Esophagus squamous epithelium (tissue), 5 donors: ENCODE measurements at places on chromosomes 3 and 15. TPM values are rescaled to one million over a fixed set of nuclear protein-coding genes. Genes with fewer than 3 reads are reported as not detected.

- no peak for DNase-seq
Observed at GRCh38 chr3:187259171-187259570, 32.4 kb downstream of the MASP1 start.

The VILL gene
- 5.5 TPM for total RNA-seq

GRCh38 chr3:133843634-133844033 is 38.0 kb downstream of the SRPRB start:
- DNase-seq, result no peak

The CLEC3B gene
- 6.2 TPM for total RNA-seq

DNA sequence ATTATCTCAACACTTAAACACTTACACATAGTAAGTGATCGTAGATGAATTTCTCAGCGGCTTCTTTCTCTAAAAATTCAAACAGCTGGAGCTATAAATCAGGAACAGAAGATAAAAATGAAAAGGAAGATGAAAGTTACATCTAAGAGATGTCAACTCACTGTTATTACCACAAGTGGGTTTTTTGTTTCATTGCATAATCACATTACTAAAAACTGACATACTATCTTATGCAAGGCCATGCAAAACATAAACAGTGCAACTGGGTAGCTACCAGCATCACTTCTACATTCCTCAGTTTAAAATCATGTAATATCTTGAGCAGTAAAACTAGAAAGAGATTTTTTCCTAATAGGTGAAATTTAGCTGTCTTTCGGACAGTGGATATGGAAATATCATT is 14.9 kb downstream of the MINDY4B start:
- DNase-seq, result no peak

- no peak for DNase-seq
Observed at GRCh38 chr3:191123231-191123630, 75.8 kb upstream of the OSTN start.

DNA sequence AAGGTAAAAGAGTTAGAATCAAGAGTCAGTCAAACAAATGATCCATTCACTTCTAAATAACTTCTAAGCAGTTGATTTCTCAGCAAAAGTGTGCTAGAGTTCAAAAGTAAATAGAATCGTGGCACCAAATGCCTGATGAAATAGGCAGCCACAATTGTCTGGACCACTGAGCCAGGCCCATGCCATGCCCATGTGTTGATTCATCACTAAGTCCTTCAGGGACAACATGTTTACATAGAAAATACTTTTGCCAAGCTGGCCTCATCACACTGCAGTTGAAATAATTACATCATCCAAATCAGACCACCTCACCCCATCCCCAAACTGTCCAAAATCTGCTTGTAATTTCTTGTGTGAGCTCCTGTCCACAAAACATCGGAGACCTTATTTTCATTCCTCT is 216.3 kb downstream of the IGSF11 start:
- DNase-seq, result no peak

GRCh38 chr3:120475722-120476377 is 25.1 kb upstream of the FSTL1 start:
- no peak for DNase-seq

The TMEM266 gene
- 0.29 TPM for total RNA-seq

DNA sequence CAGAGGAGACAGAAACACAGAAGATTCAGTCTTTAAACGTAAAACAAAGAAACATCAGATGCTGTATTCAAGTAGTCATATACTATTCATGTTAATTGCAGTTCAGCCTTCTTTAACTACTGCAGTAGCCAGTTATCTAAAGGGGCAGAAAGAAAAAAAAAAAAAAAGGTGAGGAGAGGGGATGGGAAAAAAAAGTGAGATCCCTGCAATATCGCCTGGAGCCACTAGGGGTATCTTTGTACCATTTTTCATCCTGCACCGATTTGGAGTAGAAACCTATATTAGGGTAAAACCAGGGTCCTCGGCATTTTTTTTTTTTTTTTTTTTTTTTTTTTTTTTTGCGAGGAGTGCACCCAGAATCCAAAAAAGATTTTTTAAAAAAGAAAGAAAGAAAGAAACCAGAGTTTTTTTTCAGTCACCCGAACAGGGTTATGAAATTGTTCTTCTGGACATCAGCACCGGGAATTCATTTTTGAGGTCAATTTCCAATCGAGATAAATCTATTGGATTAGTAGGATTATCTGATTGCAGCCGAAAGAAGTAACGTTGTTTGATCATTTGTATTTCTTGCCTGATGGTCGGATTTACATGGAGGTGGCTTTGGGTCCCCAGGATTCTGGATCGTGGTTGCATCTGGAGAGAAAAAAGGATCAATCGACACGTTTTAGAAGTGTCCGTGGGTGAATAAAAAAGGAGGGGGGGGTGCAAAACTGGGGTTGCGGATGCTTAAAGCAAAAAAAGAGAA is 186.7 kb downstream of the NLGN1 start:
- no peak for DNase-seq

The GPR156 gene
- total RNA-seq, result not detected

GRCh38 chr15:33007303-33007855 is 187.1 kb downstream of the FMN1 start:
- no peak for DNase-seq

The LRRIQ4 gene
- total RNA-seq, result not detected

The GOLGA8K gene
- not detected for total RNA-seq

The TRAT1 gene
- 0.70 TPM for total RNA-seq

DNA sequence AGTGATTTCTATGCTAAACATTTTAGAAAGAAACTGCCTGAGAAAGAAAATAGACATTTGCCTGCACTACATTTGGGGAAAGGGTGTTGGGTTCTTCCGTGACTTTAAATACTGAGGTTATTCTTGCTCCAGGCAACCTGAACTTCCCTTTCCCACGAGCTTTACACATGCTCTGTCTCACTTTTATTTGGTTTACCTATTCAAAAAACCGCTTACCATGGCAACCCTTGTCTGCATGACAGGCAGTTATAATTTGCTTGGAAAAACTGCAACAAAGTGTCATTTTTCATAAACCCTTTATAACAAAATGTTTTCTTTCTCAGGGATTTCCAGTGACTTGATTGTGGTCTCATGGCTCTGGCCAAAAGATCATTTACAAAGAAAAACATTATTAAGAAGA is 416.3 kb upstream of the MEIS2 start:
- no peak for DNase-seq

GRCh38 chr3:99859825-99860224 is 42.2 kb downstream of the CMSS1 start:
- DNase-seq, result no peak

- DNase-seq, result no peak
Observed at GRCh38 chr3:131474115-131474514, 28.7 kb downstream of the MRPL3 start.

The CD80 gene
- total RNA-seq, result 1.3 TPM

GRCh38 chr3:115293321-115293720 is 146.2 kb upstream of the ZBTB20 start:
- no peak for DNase-seq

GRCh38 chr3:152272771-152273242 is 4.1 kb downstream of the MBNL1 start:
- no peak for DNase-seq

The SLC12A8 gene
- total RNA-seq, result 15.9 TPM

The LMLN gene
- 4.4 TPM for total RNA-seq
